ENCODE measurements at places on chromosomes 11 and 22. TPM values are rescaled to one million over a fixed set of nuclear protein-coding genes. Genes with fewer than 3 reads are reported as not detected.

The ZNF70 gene
- 12.8 TPM for total RNA-seq

The SUSD2 gene
- 1.00 TPM for total RNA-seq

The VPREB1 gene
- not detected for total RNA-seq

The OVOL1 gene
- 0.12 TPM for total RNA-seq

The HIC2 gene
- total RNA-seq, result 4.3 TPM

DNA sequence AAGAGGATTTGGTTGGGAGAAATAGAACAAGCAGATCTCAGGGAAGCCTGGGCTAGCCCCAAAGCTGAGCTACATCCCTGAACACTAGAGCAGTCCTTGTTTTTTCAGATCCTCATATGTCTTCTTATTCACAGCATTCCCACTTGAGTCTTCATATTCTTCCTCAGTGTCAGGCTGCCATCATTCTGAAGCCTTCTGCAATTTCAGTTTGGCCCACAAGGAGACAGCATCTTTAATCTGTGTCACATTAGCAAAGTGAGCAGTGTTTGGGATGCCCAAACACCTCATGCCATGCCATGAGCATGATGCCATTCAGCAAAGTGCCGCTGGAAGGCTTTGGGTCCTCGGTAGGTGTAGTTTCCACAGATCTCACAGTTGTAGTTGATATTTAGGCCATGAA, 56.6 kb downstream of the SCN3B start:
- no peak overlapping the region for H3K4me3 ChIP-seq
- H3K27me3 ChIP-seq, result no peaks in the 10 kb centered on the region
- H3K27ac ChIP-seq, result no peak overlapping the region
- no peak for DNase-seq

DNA sequence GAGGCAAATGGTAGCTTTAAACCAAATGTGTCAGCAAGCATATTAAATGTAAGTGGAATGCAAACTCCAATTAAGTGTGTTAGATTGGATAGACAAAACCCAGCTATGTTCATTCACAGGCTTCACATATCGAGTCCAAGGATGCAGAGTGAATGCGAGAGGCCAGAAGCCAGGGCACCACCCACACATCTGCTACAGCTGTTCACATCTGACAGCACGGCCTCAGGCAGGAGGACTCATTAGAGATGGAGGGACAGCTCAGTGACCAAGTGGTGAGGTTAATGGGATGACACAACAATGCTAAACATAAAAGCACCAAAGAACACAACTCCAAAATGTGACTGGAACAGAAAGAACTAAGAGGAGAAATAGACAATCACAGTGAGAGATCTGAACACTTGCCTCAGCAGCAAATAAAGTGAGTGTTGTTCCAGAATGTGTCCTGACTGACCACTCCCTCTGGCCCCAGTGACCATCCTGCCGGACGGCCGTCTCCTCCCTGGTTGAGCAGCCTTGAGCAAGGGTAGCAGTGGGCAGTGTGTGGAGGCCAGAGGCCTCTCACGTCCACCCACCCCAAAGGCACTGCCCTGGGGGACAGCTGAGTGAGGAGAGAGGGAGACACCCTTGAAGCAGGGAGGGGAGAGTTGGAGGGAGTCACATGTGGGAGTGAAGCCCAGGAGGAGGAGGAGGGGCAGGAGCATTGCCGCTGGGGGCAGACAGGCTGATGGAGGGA, 23.8 kb downstream of the ALG12 start:
- no peaks in the 10 kb centered on the region for H3K27me3 ChIP-seq
- H3K4me1 ChIP-seq, result peaks cover 6% of the 10 kb centered on the region
- H3K36me3 ChIP-seq, result peaks cover 25% of the 10 kb centered on the region
- DNase-seq, result peak; percentile 56
- H3K4me3 ChIP-seq, result no peak overlapping the region
